ENCODE measurements at places on chromosomes 5 and 9. TPM values are rescaled to one million over a fixed set of nuclear protein-coding genes. Genes with fewer than 3 reads are reported as not detected.

- DNase-seq: no peak
Observed at GRCh38 chr5:9439531-9440292, 106.2 kb downstream of the SEMA5A start.

DNA sequence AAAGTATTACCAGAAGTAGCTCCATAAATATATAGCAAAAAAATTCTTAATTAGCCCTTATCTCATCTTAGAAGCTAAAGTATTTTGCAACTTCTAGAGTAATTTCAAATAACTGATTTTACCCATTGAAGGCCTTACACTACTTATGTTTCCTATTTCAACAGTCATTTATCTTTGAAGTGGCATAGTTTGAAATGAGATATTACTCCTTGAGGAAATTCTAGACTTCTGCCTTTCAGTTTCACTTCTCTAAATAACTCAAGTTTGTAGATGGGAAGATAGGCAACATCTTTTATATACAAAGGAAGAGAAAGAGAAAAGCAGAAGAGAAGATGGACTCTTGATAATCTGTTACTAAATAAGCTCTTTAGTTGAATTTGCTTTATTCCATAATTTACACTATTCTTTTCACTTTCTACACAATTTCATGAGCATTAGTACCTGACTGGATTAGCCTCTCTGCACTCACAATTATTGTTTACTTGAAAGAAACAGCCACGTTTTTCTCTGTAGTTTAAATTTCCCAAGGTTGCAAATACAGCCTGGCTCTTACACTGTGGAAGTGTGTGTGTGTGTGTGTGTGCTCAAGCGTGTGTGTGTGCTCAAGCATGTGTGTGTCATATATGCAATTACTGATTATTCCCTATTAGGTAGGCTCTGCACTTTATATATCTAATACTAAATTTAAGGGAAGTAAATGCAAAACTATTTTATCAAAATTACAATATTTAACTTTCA is 60.6 kb upstream of the EMB start:
- DNase-seq: no peak

- peak; percentile 75 for DNase-seq
Observed at GRCh38 chr9:121282277-121283079, 14.5 kb downstream of the GSN start.

DNA sequence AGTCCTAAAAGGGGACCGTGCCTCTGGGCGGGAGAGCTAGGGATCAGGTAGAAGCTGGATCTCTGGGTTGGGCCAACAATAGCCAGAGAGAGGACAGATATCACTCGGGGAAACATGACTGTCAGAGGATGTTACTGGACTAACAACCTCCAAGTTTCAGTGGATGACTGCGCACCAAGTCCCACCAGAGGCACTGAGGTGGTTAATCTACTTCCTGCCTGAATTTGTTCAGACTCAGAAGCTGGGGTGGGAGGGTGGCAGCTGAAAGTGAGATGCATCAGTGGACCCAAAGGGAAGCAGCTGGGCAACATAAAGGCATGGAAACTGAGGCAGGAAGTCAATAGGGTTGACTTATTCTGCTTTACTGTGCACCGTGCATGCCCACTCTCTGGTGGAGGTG is 130.1 kb upstream of the SLC44A1 start:
- no peak for DNase-seq

DNA sequence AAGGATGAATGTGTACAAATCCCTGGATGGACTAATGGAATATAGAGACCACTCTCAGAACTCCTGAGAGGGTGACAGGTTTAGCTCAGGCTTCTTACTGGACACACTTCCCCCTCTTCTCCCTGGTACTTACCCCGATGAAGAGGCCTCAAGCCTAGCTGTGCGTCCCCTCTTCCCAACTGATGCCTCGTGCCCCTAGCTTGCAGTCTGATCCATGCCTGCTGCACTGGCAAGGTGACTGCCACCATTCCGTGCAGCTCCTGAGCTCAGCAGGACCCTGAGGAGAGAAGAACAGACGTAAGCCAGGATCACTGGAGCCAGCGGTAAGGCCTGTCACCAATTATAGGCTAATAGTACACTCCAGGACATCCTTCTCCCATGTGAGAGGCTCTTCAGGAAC is 5.5 kb upstream of the STOML2 start:
- DNase-seq: no peak

- DNase-seq: no peak
Observed at GRCh38 chr5:95027775-95028174, 257.1 kb downstream of the MCTP1 start.

GRCh38 chr9:124894035-124894740 is 32.3 kb downstream of the ARPC5L start:
- DNase-seq: no peak

- DNase-seq: no peak
Observed at GRCh38 chr5:55440188-55440646, 94.5 kb downstream of the PLPP1 start.

GRCh38 chr5:55860709-55861108 is 9.6 kb downstream of the IL31RA start:
- DNase-seq: no peak

- peak; percentile 46 for DNase-seq
Observed at GRCh38 chr5:66744040-66744439, 147.8 kb downstream of the MAST4 start.

SPEF2 gene
- 2.8 TPM for total RNA-seq

GRCh38 chr9:133768859-133769510 is 30.8 kb upstream of the SARDH start:
- DNase-seq: no peak

- no peak for DNase-seq
Observed at GRCh38 chr5:147554261-147554817, 44.5 kb upstream of the DPYSL3 start.

GRCh38 chr5:2755076-2755680 is 3.7 kb upstream of the IRX2 start:
- no peak for DNase-seq

- DNase-seq: no peak
Observed at GRCh38 chr9:135526089-135526729, 5.0 kb downstream of the LCN1 start.

DNA sequence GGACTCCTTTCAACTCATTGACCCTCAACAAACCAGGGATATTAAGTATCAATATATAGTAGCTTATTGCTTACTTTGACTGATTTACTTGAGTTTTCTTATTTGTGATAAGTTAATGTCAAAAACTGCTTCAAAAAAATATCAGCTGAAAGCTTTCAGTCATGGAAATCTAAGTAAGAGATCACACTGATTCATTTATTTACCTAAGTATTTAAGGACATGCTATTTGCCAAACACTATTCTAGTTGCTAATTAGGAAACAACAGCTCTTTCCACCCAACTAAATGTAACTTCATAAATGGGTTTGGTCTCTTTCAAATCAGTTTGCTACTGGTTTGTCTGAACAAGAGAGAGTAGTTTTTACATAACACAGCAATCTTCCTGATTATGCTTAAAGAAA is 48.2 kb downstream of the CHD1 start:
- no peak for DNase-seq

SNAPC3 gene
- total RNA-seq: 22.6 TPM

TLX3 gene
- total RNA-seq: not detected

DNA sequence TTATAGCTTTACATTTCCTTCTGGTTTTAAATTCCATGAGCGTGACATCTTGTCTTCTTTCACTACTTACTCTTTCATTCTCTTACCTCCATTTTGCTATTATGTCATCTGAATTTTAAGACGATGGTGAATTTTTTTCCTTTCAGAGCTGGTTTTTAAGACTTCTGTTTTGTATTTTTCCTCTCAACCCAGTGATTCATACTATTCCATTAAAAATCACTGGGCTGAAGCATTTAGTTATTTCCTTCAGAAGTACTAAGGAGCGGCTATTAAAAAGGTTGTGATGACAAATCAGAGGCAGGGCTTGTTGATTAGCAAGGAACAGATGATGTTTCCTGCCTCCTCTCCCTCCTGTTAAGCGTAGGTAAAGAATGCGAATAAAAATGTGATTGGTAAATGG is 16.5 kb downstream of the AGXT2 start:
- no peak for DNase-seq

HMMR gene
- 0.52 TPM for total RNA-seq

PHYHD1 gene
- total RNA-seq: 21.4 TPM

ZDHHC12 gene
- total RNA-seq: 13.8 TPM

DNA sequence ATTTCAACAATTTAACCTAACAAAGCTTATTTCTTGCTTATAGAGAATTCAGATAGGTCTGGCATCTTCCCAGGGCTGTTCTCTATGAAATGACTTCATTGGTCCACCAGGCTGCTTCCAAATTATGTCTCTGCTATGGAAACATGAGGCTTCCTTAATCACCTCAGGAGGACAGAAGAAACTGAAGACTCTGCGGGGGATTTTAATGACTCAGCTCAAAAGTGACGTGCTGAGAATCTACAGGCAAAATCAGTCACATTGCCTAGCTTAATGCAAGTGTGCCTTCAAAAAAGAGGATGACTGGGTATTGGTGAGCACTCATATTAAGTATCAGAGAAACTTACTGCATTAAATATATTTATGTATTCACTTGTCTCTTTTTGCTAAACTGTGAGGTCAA is 315.5 kb upstream of the RGMB start:
- no peak for DNase-seq

DNA sequence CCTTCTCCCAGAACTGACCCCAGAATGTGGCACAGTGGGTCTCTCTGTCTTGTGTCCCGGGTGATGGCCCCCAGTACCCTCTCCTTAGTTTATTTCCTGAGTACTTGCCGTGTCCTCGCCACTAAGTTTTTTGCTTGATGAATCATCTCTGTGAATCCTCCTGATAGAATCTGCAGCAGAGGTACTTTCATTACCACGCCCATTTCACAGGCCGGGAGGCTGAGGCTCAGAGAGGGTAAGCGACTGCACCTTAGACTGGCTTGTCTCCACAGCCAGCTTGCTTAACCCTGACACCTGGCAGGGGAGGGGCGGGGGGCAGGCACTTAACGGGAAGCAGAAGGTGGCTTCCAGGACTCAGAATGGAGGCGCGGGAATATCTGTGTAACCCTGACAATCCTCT is 7.9 kb upstream of the IER5L start:
- no peak for DNase-seq

ISL1 gene
- not detected for total RNA-seq

HMGCR gene
- total RNA-seq: 19.6 TPM

NUTM2F gene
- total RNA-seq: not detected

DNA sequence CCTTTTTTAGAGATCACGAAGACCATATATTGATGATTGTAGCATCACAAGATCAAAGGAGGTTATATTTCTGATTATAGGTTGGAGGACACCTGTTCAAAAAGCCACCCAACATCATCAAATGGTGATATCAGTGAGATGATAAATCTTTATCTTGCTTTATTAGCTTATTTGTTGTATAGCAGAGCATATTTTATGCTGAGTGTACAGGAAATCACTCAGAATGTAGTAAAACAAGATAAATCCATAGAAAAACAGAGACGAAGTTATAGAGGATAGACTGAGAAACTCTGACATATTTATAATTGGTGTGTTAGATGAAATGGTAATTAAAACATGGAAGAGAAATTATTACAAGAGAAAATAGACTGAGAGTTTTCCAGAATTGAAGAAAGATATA is 69.8 kb upstream of the DMAC1 start:
- DNase-seq: no peak

CCNJL gene
- total RNA-seq: 5.6 TPM

SCGB3A2 gene
- not detected for total RNA-seq

DNA sequence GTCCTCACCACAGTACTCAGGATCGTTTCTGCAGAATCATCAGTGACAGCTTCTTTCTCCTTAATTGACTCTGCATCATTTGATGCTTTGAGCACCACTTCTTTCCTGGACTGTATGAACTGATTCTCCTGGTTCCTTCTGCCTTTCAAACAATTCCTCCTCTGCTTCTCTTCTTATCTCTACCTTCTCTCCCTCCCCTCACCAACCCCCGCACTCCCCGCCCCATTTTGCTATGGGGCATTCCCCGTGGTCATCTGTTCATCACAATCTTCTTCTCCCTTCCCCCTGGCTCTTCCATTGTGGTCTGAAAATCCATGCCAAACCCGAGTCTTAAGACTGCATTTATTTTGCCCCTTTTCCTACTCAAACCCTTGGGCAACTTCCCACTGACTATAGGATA is 57.9 kb downstream of the FAM78A start:
- no peak for DNase-seq

DNA sequence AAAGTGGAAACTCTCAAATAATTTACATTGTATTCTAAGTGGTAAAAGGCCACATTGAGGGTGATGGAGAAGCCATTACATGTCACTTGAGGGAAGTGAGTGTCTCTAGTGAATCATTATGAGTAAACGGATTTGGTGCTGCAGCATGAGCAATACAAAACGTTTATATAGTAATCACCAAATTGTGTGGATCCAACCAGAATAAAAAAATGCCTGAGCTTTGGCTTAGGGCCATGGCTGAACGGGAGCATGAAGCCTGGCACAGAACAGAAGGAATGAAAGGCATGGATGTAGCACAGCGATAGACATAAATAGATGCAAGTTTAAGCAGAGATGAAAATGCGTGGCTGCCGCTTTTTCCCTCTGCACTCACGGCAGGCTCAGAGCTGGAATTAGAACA is 58.3 kb downstream of the PTTG1 start:
- no peak for DNase-seq

GRCh38 chr5:53956632-53957031 is 353.7 kb downstream of the ARL15 start:
- no peak for DNase-seq

- DNase-seq: peak; percentile 72
Observed at GRCh38 chr5:72015103-72015548, 92.1 kb upstream of the MAP1B start.

SPOCK1 gene
- total RNA-seq: 213 TPM

DNA sequence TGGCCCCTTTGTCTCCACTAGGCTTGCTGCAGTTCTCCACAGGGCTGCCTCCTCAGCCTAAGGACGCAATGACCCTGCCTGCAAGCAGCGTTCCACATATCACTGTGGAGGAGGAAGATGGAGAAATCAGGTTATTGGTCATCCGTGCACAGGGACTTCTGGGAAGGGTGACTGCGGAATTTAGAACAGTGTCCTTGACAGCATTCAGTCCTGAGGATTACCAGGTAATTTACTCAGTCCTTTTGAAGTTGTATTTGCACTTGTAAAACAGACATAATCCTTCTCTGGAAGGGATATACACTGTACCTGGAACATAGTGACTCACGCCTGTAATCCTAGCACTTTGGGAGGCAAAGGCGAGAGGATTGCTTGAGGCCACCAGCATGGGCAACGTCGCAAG is 116.6 kb downstream of the ADGRV1 start:
- DNase-seq: no peak

SLC6A18 gene
- not detected for total RNA-seq

NMUR2 gene
- 0.21 TPM for total RNA-seq

SLC25A2 gene
- total RNA-seq: not detected

SLC1A1 gene
- total RNA-seq: 3.4 TPM

GRCh38 chr9:81653240-81653639 is 36.1 kb downstream of the TLE1 start:
- no peak for DNase-seq

GRCh38 chr5:157540707-157541446 is 34.7 kb downstream of the ADAM19 start:
- peak; percentile 70 for DNase-seq

PCDHA1 gene
- total RNA-seq: not detected

FOXD4 gene
- not detected for total RNA-seq

PLEKHG4B gene
- 0.06 TPM for total RNA-seq

TPPP gene
- 15.5 TPM for total RNA-seq

Data from left cardiac atrium (tissue), 4 donors.